ENCODE measurements at places on chromosomes 2 and 18. TPM values are rescaled to one million over a fixed set of nuclear protein-coding genes. Genes with fewer than 3 reads are reported as not detected.

The TMEM247 gene
- not detected for total RNA-seq

The GALNT14 gene
- 0.31 TPM for total RNA-seq

The NOL4 gene
- total RNA-seq: 1.3 TPM

The ZNF521 gene
- 2.6 TPM for total RNA-seq

The C2orf81 gene
- 0.49 TPM for total RNA-seq

The SDC1 gene
- 159 TPM for total RNA-seq

DNA sequence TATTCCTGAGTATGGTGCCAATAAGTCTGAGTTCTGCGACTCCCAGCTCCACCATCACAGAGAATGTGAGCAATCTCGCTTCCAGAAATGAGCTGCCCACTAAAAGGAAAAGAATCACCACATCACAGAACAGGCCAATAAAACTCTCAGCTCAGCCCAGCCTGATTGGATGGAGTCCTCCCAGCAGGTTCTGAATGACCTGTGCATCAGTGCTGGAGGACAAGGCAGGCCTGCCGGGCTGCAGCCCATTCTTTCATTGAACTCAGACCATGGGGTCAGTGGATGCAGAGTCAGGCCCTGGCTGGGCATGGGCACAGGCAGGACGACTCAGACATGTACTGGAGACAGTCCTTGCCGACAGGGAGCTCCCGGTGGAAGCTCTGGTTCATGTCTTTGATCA lies 132.7 kb upstream of the REV1 start:
- DNase-seq: no peak

GRCh38 chr18:74669136-74669798 lies 71.6 kb downstream of the ZNF407 start:
- no peak for DNase-seq

GRCh38 chr2:118705032-118705431 lies 142.4 kb downstream of the EN1 start:
- DNase-seq: no peak

GRCh38 chr18:11259469-11260150 lies 110.2 kb upstream of the PIEZO2 start:
- peak; percentile 9 for DNase-seq

DNA sequence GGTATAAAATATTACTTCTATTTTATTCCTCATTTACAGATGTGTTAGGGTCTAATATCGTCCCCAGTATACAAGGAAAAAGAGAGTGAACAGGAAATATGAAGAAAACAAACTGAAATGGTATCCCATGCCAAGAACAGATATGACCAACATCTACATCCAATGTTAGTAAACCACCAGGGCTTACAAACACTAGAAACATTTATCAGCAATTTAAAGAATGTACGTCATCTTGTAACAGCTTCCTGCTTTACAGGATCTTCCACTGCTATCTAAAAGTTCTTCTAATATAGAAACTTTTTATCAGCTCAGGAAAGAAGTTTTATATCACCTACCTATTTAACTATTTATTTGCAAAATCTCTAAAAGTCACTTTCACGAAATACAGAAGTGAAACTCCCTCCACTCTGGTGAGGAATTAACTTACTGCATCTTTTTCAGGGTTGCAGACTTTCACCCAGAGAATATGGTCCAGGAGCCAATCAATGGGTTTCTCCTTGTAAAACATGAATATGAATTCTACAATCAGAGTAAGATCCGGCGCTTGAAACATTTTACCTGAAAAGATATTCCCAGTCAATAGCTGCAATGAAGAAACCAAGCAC lies 35.2 kb downstream of the UNC50 start:
- DNase-seq: no peak

GRCh38 chr2:154961676-154962075 lies 263.2 kb downstream of the KCNJ3 start:
- no peak for DNase-seq

GRCh38 chr2:241035142-241035817 lies 36.9 kb downstream of the SNED1 start:
- no peak for DNase-seq

- DNase-seq: no peak
Measured at GRCh38 chr18:38933910-38934510, 1368.4 kb upstream of the CELF4 start.

GRCh38 chr18:48828194-48828545 lies 122.6 kb downstream of the SMAD7 start:
- no peak for DNase-seq

DNA sequence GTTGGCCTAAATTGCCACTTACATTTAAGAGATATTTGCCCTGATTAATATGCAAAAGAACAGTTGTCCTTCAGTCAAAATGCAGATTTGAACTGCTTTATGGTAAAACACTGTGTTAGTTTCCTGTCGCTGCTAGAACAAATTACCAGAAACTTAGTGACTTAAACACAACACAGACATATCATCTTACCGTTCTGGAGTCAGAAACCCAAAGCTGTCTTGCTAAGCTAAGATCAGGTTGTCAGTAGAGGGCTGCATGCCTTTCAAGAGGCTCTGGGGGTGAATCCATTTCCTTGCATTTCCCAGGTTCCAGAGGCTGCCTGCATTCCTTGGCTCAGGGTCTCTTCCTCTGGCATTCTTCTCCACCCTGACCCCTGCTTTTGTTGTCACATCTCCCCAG lies 149.5 kb downstream of the FAM161A start:
- DNase-seq: no peak

- DNase-seq: no peak
Measured at GRCh38 chr2:67165523-67165990, 231.6 kb upstream of the ETAA1 start.

GRCh38 chr2:108629417-108629816 lies 89.9 kb upstream of the RANBP2 start:
- no peak for DNase-seq

DNA sequence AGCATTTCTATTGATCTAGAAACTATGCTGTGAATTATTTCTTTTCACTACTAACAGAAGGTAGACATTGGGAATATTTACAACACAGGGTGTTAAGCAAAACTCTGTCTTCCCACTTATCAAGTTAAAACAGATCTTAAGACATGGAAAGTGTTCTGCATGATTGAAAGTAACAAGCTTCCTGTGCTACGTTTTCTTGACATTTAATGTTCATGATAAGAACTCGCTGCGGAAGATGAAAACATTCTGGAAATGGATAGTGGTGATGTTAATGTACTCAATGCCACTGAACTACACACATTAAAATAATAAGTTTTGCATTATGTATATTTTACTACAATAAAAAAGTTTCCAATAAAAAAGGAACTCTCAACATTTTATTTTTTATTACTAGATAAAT lies 74.4 kb upstream of the SCN7A start:
- DNase-seq: no peak

DNA sequence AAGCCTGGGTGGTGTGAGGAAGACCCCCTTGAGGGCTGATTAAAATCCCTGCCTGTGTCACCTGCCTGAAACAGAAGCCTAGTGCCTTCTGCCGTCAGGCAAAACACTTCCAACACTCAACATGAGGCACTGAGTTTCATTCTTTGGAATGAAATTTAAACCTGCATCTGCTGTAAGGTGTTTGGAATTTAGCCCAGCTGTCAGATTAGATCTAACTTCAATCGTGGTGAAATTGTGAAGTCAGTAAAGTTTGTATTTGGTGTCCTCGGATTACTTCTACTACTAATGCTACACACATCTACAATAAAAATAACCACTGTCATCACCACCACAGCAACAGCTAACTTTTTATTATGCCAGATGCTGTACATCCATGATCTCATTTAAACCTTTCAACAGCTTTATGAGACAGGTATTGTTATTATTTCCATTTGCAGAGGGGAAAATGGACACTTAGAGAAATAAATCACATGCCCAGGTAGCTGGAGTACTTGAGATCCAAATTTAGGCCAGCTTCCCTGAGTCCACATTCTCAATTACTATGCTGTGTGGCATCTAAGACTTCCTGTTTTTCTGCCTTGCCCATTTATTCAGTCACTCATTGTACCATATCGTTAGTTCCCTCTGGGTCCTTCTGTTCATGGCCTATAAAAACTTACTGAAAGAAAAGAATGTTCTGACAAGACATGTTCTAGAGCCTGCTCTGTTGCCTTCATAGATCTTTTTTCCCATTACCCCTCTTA lies 98.2 kb upstream of the GCFC2 start:
- DNase-seq: no peak

DNA sequence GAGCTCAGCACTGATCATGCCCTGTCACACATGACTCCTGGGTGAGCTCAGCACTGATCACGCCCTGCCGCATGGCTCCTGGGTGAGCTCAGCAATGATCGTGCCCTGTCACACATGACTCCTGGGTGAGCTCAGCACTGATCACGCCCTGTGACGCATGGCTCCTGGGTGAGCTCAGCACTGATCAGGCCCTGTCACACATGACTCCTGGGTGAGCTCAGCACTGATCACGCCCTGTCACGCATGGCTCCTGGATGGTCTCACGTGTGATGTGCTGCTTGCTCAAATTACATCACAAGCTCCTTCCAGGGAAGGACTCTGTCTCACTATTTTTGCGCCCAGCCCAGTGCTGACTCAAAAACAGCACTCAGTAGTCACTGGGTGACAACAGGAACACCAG lies 258.0 kb downstream of the HDAC4 start:
- DNase-seq: no peak

GRCh38 chr2:15298770-15299169 lies 262.4 kb downstream of the NBAS start:
- no peak for DNase-seq

DNA sequence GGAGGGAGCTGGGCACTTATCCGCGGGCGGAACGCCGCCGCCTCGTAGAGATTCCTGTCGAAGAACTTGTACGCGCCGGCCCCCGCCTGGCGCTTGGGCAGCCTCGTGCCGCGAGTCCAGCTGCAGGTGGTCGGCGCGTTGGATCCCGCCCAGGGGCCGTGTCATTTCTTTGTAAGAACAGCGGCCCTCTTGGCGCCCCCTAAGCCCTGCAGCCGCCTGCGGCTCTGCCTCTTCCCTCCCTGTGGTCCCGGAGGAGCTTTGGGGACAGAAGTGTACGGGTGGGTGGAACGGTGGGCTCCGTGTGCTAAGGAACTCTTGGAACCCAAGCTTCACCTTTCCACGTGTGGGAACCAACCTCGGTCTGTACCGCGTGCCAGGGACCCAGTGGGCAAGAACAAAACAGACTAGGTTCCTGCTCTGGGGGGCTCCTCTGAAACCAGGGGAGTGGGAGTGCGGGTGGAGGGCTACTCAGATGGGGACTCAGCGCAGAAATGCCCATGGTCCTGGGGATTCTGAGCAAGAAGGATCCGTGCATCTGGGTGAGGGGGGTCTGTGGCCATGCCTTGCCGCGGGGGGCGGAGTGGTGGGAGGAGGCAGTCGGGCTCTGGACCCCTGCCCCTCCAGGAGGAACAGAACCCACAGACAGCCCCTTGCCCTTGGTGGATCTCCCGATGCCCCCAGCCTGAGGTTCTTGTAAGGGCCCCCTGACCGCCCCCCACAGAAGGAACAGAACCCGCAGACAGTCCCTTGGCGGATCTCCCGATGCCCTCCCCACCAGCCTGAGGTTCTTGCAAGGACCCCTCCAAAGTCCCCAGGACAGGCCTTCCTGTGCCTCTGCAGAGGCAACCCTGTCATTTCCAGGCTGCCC lies 1.5 kb downstream of the GPC1 start:
- peak; percentile 27 for DNase-seq

DNA sequence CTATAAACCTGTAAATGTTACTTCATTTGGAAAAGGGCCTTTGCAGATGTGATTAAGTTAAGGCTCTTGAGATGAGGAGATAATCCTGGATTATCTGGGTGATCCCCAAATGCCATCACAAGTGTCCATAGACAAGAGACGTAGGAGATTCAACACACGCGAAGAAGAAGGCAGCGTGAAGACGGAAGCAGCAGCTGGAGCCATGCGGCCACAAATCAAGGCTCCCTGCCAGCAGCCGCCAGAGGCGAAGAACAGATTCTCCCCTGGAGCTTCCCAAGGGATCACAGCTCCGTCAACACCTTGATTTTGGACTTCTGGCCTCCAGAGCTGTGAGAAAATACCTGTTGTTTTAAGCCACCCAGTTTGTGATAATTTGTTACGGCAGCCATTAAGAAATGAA lies 11.0 kb upstream of the VAPA start:
- no peak for DNase-seq

DNA sequence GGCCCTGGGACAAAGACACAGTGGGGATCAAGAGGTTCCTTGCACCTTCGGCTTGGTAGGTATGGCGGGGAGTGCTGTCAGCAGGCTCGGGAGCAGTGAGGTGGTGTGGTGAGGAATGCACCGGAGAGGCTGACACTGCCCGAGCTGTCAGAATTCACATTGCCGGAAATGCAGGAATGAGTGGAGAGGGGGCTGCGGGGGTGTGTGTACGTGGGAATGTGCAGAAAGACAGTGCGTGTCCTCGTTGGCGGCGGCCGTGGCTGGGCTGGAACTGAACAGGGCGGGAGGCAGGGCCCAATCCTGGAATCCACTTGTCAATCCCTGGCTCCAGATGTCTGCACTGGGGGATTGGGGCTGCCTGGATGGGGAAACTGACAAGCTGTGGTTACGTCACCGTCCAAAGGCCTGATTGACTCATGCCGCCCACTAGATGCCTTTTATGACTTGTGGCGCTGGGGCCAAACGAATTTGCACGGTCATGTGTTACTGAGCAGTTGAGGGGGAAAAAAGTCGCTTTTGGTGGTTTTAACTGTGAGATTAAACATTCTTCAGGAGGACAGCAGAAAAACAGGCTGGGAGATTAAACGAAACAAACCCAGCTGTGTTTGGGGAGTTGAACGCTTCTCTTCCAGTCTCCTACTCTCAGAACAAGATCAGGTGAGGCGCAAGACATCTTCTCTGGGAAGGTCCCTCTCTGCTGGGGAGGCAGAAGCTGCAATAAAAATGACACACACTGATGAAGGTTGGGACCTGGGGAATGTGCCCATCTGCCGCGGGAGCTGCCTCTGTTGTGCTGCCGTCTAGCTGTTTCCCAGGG lies 189.4 kb upstream of the GLI2 start:
- DNase-seq: peak; percentile 25

DNA sequence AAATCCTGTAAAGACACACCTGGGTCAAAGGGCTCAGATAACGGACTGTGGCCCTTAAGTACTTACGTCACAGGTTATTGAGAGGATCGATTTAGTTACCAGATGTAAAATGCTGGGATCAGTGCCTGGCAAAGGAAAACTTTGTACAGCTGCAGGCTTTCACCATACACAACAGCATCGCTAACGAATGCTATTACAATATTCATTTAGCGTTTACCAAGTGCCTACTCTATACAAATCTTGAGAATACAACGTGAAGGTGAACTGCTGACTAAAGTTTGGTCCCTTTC lies 619 bp upstream of the MSH6 start:
- no peak for DNase-seq

DNA sequence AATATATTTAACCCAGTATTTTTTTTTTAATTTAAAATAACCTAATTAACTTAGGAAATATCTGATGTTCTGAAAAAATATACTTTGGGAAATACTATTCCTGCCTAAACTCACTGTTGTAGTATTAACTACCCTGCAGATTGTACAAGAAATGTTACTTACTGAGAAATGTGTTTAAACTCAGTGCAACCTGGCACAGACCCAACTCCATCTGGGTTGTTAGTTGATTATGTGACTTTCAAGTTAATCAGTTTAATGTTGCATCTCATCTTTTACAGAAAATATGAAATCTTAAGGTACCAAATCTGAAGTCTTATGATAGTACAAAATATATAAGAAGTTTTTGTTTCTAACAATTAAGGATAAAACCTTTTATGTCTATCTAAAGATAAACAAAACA lies 27.3 kb downstream of the VAPA start:
- DNase-seq: no peak
